NCI-H1417 (cell line): ENCODE measurements at places on chromosomes 13 and 19.

GRCh38 chr19:51422053-51422448 is 4.6 kb upstream of the SIGLEC10 start:
- peak; percentile 13 for DNase-seq

DNA sequence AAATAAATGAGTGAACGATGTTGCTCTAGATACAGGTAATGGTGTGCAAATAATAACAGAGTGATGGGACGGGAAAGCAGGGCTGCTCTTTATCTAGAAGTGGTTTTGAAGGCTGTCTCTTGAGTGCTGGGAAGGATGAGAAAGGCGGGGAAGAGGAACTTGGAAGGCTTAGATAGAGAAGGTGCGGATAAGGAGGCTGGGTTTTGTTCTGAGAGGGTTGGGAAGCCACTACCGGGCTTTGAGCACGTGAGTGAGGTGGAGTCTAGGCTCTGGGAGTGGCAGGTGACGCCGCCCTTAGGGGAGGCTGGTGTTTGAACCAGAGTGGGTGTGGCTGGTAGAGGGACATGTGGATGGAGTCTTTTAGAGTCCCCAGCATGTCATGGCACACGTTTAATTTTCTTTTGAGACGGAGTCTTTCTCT is 811 bp downstream of the ARMC6 start:
- peak; percentile 66 for DNase-seq

DNA sequence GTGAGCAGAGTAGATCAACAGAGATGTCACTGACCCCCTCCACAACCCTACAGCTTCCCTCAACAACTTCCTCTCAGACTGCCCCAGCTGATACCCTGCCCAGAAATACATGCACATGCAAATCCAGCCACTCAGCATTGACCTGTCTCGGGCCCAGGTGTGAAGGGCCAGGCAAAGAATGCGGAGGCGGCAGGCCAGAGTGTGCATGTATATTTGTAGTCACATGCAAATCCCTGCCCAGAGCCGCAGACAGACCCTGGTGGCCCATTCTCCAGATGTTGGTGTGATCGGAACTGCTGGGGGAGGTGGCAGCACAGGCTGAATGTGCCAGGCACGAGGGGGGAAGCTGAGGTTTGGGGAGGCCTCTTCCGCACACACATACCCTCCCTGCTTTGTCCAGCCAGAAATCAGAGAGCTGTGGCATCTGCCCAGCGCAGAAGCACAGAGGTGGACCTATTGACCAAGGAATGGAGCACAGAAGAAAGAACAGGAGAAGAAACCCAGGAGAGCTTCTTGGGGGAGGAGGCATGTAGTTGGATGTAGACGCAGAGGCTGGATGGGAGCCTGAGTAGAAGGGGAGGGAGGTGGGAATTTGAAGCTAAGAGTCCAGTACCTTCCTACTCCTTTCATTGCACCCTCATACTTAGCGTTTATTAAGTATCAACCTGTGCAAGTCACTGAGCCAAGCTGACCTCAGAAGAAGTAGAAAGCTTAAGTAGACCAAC is 14.4 kb downstream of the MEF2B start:
- no peak for DNase-seq

GRCh38 chr19:48644839-48645619 is 958 bp downstream of the CA11 start:
- peak; percentile 70 for DNase-seq

DNA sequence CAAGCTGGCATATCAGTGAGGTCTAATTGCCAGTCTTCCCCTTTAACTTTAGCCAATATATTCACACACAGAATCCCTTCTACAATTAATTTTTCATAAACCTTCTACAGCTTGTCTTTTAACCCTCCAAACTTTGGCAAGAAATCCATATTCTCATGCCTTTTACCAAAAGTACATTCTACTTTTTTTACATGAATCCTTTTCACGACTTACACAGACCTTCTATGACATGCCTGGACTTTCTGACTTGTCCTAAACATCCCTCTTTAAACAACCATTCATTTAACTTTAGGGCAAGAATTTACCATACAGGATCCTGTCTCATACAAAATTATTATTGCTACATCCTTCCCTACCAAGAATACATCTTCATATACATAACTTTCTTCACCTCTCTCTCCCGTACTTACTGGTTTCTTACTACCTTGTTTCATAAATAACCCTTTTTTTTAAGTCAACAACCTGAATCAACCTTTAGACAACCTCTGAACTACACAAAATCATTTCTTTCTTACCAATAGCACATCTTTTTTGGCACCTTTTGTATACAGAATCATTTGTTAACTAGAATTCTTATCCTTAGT is 23.5 kb downstream of the ZNF544 start:
- DNase-seq = peak; percentile 5

- DNase-seq = peak; percentile 84
These were observed 802 bp downstream of the DMPK start for GRCh38 chr19:45781214-45782161.

DNA sequence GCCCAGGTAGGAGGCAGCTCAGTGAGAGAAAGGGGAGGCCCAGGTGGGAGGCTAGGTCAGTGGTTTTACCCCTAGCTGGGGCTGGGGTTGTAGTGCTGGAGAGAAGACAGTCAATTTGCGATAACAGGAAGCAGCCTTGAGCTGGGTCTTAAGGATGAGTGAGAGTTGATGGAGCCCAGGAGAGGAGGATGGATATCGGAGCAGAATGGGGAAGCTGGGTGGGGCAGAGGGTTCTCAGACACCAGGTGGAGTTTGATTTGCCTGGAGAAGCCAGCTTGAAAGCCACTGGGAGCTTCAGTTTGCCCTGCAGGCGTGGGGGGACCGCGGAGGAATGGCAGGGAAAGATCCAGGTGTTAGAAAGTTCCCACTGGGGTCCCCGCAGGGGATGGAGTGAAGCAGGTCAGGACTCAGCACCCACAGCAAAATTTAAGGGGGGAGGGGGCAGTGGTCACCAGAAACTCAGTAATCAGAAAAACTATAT is 836 bp upstream of the CDC42EP5 start:
- DNase-seq = no peak

DNA sequence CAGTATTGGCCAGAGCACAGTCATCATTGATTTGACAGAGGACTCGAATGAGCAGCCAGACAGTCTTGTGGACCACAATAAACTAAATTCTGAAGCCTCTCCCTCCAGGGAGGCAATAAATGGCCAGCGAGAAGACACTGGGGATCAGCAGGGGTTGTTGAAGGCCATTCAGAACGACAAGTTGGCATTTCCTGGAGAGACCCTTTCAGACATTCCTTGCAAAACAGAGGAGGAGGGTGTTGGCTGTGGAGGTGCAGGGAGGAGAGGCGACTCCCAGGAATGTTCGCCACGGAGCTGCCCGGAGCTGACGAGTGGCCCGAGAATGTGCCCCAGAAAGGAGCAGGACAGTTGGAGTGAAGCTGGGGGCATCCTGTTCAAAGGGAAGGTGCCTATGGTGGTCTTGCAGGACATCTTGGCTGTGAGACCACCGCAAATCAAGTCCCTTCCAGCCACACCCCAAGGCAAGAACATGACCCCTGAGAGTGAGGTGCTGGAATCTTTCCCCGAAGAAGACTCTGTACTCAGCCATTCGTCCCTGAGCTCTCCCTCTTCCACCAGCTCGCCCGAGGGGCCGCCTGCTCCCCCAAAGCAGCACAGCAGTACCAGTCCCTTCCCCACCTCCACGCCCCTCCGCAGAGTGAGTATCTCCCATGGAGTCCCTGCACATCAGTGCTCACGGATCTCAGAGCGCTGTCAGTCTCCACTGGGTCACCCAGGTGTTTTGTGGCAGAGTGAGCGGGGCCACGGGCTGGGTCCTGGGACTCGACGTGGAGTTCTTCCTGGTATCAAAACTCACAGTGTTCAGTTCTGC is 6.9 kb downstream of the CHAF1A start:
- DNase-seq = no peak

- no peak for DNase-seq
These were observed 20.6 kb upstream of the OLFM2 start for GRCh38 chr19:9956956-9957355.

DNA sequence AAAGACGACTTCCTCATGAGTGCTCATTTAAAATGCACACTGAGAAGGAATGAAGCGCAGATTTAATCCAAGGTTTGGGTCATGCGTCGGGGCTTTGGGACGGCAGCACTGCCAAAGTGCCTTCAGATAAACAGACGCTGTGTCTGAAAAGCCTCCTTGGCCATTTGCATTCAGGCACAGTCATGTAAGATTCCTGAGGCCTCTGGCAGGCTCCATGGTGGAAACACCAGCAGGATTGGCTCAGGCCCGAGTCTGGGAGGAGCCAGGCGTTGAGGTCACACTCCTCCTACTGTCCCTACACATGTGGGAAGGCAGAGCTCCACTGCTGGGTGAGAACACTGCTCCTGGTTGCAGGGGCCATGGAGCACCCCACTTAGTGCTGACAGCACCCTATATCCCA is 113.3 kb upstream of the KL start:
- no peak for DNase-seq

GRCh38 chr19:12953138-12953798 is 3.8 kb downstream of the GADD45GIP1 start:
- DNase-seq = no peak

- peak; percentile 52 for DNase-seq
These were observed 7.9 kb downstream of the CFD start for GRCh38 chr19:867301-867793.

DNA sequence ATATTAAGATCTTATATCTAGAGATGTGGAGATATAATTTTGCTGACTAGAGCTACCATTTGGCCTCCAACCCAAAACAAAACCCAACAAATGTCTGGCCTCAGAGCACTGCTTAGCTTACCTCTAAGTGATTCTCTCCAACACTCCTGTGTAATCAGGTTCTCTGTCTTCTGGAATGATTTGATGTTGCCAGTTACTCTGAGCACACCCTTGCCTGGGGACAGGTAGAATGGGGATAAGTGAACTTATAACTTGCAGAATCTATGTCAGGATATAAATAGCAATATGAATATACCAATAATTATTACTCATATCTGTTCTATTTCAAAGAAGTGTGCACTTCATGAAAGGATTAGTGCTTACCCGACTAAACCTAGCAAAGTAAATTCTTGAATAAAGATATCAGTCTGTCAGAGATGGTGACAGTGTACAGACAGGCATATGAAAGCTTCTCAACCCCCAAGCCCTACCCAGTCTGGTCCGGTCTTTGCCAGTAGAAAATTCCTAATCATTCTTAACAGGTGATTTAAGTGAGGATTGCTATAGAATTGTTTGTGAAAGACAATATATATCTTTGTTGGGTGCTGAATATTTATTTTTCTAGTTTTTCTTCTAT is 33.0 kb downstream of the ZAR1L start:
- no peak for DNase-seq

GRCh38 chr13:113291129-113291528 is 5.9 kb upstream of the LAMP1 start:
- DNase-seq = no peak

- DNase-seq = no peak
These were observed 57.8 kb downstream of the COG3 start for GRCh38 chr13:45522571-45522970.

DNA sequence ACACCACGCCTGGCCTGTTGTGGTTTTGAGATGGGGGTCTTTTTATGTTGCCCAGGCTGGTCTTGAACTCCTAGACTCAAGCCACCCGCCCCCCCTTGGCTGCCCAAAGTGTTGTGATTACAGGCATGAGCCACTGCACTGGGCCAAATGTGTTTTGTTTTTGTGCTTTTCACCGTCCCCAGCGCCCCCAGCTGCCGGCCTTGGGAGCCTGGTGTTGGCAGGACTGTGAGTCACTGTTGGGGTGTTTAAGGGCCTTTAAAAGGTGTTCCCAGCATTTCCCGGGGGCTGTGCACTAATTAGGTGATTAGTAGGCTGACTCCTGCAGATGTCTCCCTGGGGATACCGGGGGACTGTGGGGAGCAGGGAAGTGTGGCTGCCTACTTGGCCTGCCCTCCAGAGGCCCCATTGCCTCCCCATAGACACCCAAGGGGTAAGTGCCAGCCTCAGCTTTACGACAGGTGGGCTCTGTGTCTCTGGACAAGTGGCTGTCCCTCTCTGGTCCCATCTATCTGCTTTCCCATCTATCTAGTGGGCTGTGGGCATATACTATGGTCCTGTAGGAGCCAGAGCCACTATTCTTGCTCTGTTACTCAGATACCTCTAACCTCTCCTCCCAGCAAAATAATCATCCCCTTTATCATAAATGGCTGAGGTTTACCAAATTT is 11.8 kb upstream of the TLE5 start:
- DNase-seq = no peak

DNA sequence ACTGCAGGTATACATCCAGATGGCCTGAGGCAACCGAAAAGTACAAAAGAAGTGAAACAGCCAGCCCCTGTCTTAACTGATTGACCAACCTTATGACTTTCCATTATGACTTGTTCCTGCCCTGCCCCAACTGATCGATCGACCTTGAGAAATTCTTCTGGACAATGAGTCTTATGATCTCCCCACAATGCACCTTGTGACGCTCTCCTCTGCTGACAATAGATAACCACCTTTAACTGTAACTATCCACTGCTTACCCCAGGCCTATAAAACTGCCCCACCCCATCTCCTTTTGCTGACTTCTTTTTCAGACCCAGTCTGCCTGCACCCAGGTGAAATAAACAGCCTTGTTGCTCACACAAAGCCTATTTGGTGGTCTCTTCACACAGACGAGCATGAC is 11.2 kb downstream of the ZNF83 start:
- no peak for DNase-seq

DNA sequence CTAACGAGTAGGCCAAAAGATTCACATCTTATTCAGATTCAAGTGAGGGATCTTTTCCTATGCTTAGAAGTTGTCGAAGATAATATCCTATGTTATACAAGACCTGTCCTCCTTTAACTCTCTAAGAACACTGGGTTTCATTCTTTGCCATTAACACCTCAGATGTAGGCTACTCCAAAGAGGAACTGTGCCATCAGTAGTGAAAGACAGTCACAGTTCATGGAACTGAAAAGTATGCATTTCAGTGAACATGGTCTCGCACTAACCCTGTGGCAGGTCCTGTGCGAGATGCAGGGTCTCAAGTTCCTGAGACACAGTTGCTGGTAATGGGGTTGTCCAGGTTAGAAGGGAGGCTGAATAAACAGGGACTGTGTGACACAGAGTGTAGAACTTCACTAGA is 4.1 kb downstream of the LGALS16 start:
- no peak for DNase-seq

- DNase-seq = no peak
These were observed 18.0 kb downstream of the SLC5A5 start for GRCh38 chr19:17889609-17890214.

DNA sequence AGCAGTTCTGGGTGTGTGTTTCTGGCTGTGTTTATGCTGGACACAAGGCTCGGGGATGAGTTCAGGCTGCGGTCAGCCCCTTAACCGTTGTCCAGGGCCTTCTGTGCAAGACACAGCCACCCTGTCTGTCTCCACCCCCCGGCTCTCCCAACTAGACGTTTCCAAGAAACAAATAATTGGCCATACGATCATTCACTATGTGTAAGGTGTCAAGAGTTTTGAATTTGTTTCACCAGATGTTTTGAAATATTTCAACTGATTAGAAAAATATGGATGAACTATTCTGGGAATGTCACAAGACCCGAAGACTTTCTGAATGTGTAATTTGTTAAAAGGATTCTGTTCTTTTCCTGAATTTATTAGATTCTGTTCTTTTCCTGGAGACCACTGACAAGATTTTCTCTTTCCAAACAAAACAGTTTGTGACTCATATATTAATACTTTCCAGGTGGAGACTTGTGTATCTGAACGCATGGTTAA is 318.2 kb downstream of the MYO16 start:
- no peak for DNase-seq

- no peak for DNase-seq
These were observed 3.2 kb upstream of the ABCC4 start for GRCh38 chr13:95304453-95304852.

- no peak for DNase-seq
These were observed 154.2 kb downstream of the TM9SF2 start for GRCh38 chr13:99655351-99656091.
